Tibial nerve (tissue), 4 donors: ENCODE measurements at places on chromosomes 16 and 17. TPM values are rescaled to one million over a fixed set of nuclear protein-coding genes. Genes with fewer than 3 reads are reported as not detected.
A peak's percentile ranks its signal among the peaks of the same experiment; 100 is the strongest.

GRCh38 chr17:76473541-76473985 lies 6.2 kb downstream of the AANAT start:
- no peak overlapping the region for H3K27ac ChIP-seq
- H3K36me3 ChIP-seq: no peaks in the 10 kb centered on the region
- H3K4me3 ChIP-seq: no peak overlapping the region

DNA sequence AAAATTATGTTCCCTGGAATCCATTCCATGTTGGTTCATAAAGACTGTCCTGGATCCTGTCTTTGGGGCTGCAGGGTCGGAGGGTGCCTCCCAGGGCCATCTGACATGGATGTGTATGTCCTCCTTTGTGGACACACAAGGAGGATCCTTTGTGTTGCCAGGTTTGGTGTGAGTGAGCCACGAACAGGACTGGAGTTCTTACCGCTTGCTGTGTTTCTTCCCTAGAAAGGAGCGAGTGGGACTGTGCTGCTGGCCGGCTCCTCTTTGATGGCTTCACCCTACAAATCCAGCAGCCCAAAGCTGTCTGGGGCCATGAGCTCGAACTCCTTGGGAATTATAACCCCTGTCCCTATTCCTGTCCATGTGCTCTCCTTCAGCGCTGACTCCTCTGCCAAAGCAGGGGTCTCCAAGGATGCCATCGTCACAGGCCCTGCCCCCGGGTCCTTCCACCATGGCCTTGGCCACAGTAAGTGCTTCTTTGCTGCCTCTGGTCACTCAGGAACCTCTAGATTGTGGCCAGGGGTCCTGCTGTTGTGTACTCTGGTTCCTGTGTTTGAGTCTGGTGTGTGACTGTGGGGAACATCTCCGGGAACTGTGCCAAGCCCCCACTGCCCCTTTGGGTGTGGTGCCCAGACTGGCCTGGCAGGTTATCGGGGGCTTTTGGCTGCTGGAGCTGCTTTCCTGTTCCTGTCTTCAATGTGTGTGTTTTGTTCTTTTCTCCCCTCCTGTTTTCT lies 29.5 kb downstream of the UBN1 start:
- no peaks in the 10 kb centered on the region for H3K27me3 ChIP-seq
- H3K4me1 ChIP-seq: no peaks in the 10 kb centered on the region
- H3K4me3 ChIP-seq: no peak overlapping the region
- peaks cover 100% of the 10 kb centered on the region for H3K36me3 ChIP-seq
- DNase-seq: no peak

DNA sequence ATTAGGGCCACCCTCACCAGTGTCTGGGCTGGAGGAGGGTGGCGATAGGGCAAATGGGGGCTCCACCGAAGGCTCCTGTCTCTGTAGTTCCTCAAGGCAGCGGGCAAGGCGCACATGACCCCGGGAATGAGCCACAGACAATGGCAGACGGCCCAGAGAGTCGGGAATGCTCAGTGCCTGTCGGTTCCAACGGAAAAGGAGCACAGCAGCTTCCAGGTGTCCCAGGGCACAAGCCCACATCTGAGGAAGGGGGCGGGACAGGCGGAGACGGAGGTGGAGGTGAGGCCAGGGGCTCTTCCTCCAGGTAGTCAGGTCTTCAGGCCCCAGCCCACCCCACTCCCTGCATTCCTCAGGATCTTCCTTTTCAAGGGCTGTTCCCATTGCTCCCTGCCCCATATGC lies 5.1 kb upstream of the SPAG7 start:
- no peak for DNase-seq
- no peaks in the 10 kb centered on the region for H3K4me1 ChIP-seq
- H3K36me3 ChIP-seq: peaks cover 19% of the 10 kb centered on the region
- no peaks in the 10 kb centered on the region for H3K27me3 ChIP-seq

- no peaks in the 10 kb centered on the region for H3K4me1 ChIP-seq
Measured at GRCh38 chr17:52986056-52986662, 827.6 kb upstream of the CA10 start.

- no peak overlapping the region for H3K4me3 ChIP-seq
- no peaks in the 10 kb centered on the region for H3K27me3 ChIP-seq
- H3K36me3 ChIP-seq: no peaks in the 10 kb centered on the region
- no peak overlapping the region for H3K27ac ChIP-seq
- H3K4me1 ChIP-seq: no peaks in the 10 kb centered on the region
Measured at GRCh38 chr16:87037012-87037411, 280.2 kb downstream of the C16orf95 start.

DNA sequence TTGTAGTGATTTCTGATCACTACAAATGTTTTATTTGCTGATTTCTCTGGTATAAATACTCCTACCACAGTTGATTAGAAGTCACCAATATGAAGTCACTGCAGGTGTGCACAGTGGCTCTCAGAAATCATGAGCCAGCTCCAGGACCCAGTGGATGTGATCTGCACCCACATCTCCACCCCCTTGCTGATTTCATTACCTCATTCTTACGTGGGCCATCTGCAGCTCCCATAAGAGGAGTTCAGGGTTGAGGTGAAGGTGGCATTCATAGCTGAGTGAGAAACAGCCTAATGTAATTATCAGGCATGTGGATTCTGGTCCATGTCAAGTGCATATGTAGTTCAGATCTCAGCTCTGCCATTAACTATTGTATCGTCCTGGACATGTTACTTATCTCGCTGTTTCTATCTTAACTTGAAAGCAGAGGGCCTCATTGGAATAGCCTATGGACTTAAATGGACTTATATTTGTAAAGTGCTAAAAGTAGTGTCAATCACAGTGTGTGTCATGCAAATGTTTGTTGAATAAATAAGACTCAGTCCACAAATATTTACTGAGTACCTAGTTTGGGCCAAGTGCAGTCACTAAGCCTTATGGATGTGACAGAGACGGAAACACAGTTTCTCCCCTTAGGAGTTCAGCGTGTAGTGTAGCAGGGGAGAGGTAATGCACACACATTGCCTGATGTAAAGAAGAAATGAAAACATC lies 40.7 kb upstream of the ZKSCAN2 start:
- no peaks in the 10 kb centered on the region for H3K36me3 ChIP-seq
- H3K4me1 ChIP-seq: no peaks in the 10 kb centered on the region
- no peak overlapping the region for H3K27ac ChIP-seq
- H3K27me3 ChIP-seq: no peaks in the 10 kb centered on the region

DNA sequence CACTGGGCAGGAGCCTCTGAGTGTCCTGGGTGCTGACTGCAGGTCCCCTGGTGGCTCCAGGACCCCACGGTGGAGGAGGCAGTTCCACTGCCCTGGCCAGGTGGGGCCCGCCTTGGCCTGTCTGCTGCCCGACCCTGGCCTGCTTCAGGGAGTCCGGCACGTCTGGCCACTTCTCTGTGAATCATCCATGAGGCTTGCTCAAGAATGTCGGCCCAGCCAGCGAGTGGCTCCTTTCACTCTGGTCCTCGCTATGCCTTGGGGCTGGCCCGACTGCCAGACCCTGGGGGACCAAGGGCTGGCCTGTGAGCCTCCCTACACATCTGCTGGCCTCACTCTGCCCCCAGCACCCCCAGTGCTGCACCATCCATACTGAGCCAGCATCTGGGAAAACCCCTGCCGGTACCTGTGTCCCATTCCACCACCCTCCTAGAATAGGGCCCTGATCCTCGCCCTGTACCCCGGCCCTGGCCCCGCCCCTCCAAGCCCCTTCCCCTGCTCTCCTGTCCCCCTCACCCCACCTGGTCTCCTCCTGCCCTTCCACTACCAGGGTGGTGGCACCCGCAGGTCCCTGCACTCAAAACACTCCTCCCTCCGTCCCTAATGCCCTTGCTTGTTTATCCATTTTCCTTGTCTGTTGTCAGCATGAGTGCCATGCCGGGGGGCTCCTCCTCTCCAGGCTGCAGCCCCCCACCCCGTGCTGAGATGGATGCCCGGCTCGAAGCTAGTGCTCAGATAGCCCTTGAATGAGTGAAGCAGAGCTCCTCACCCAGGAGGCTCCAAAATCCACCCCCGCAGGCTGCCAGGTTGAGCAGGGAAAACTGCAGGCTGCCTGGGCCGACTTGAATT lies 35.5 kb downstream of the ADCY7 start:
- peaks cover 7% of the 10 kb centered on the region for H3K36me3 ChIP-seq
- no peak for DNase-seq
- no peaks in the 10 kb centered on the region for H3K4me1 ChIP-seq

GRCh38 chr16:11624636-11625607 lies 38.2 kb upstream of the LITAF start:
- no peaks in the 10 kb centered on the region for H3K27me3 ChIP-seq
- H3K4me3 ChIP-seq: no peak overlapping the region
- no peak for DNase-seq
- peak overlapping the region; percentile 24 for H3K27ac ChIP-seq

DNA sequence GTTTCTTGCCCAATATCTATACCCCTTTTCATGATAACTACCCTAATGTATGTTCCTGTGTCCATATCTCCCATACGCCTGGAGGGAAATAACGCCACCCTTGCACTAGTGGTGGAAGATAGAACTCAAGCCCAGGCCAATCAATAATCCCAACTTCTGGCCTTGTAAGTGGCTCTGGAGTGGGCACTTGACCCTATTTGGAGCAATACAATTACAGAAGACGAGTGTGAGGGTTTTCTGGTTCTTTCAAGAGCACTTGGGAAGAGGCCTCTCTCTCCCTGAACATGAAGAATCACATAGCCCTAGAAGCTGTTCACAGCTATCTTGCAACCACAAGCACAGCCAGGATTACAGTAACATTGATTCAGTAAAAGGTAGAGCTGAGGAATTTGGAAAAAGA lies 217.9 kb downstream of the RAB11FIP4 start:
- no peaks in the 10 kb centered on the region for H3K27me3 ChIP-seq
- H3K4me1 ChIP-seq: no peaks in the 10 kb centered on the region
- no peaks in the 10 kb centered on the region for H3K36me3 ChIP-seq

GRCh38 chr16:87323727-87324410 lies 6.7 kb upstream of the C16orf95 start:
- H3K36me3 ChIP-seq: no peaks in the 10 kb centered on the region
- DNase-seq: no peak
- H3K27me3 ChIP-seq: no peaks in the 10 kb centered on the region

DNA sequence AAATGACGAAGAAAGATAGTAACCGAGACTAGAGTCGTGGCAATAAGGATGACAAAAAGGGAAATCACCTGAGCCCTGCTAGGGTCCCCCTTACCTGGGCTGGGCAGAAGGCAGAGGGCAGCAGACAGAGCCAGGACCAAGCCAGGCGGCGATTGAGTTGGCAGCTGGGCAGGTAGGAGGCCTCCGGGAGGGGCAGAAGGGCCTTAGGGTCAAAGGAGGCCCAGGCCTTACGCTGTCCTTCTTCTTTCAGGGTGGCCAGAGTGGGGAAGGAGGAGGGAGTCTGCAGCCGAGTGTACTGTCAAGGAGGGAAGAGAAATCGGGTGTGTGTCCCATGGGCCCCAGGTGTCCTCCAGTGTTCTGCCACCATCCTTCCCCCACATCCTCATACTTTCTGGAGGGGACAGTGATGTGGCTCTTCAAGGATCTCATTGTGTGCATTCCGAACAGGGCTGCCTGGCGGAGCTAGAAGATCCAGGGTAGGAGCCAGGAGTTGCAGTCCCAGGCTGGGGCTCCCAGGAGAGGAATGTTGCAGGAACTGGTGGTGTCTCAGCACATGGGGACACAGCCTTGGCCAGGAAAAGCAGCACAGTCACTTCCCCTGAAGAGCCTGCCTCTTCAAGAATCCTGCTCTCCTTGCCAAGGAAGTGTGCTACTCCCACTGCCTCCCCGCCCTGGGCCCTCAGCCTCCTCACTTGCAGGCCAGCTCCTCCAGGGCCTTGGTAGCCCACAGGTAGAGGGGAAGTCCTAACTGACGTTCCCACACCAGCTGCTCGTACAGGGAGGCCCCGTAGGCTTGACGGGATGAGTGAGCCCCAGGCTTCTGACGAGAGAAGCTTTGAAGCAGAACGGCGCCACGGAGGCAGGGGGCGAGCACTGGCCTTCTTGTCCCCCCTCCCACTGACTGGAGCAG lies 13.2 kb downstream of the CTC1 start:
- H3K27ac ChIP-seq: no peak overlapping the region
- H3K4me3 ChIP-seq: no peak overlapping the region
- no peak for DNase-seq
- H3K4me1 ChIP-seq: no peaks in the 10 kb centered on the region
- peaks cover 92% of the 10 kb centered on the region for H3K36me3 ChIP-seq

GRCh38 chr17:82272495-82273326 lies 789 bp downstream of the CSNK1D start:
- H3K36me3 ChIP-seq: no peaks in the 10 kb centered on the region
- H3K4me3 ChIP-seq: peak overlapping the region; percentile 98
- H3K27ac ChIP-seq: peak overlapping the region; percentile 98
- DNase-seq: no peak

DNA sequence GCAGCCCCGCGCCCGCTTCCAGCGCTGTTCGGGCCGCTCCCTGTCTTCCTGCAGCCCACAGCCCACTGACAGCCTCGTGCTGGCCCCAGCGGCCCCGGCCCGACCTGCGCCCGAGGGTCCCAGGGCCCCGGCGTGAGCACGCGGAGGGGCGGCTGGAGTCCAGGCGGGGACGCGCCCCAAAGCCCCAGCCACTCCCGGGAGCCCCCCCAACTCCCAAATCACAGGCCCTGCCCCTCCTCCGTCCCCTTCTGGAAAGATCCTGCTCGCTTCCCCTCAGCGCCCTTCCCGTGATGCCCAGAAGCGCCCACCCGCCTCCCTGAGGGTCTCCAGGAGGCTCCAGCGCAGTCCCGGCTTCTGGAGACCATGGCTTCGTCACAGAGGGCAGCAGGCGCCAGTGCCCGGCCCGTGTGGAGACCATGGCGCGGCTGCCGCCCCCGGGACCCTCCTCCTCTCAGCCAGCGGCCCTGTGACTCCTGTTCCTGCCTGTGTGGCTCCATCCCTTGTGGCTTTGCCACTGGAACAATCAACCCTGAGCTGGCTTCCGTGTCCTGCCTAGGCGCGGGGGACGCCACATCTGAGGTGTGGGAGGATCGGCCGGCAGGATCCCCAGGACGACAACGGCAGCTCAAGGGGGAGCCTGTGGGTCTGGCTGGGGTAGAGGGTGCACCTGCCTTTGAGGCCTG lies 3.9 kb downstream of the UTS2R start:
- H3K27me3 ChIP-seq: no peaks in the 10 kb centered on the region
- no peak overlapping the region for H3K27ac ChIP-seq
- H3K36me3 ChIP-seq: no peaks in the 10 kb centered on the region
- DNase-seq: no peak
- H3K4me1 ChIP-seq: no peaks in the 10 kb centered on the region

GRCh38 chr16:80084614-80085013 lies 456.2 kb upstream of the DYNLRB2 start:
- peaks cover 6% of the 10 kb centered on the region for H3K4me1 ChIP-seq
- H3K36me3 ChIP-seq: no peaks in the 10 kb centered on the region
- H3K27ac ChIP-seq: no peak overlapping the region
- H3K4me3 ChIP-seq: no peak overlapping the region
- no peaks in the 10 kb centered on the region for H3K27me3 ChIP-seq
- DNase-seq: peak; percentile 47

Gene SDR42E2
- not detected for total RNA-seq

Gene KRTAP4-5
- not detected for total RNA-seq

Gene SRP68
- total RNA-seq: 54.0 TPM
